ENCODE measurements at places on chromosomes 13 and 19.

DNA sequence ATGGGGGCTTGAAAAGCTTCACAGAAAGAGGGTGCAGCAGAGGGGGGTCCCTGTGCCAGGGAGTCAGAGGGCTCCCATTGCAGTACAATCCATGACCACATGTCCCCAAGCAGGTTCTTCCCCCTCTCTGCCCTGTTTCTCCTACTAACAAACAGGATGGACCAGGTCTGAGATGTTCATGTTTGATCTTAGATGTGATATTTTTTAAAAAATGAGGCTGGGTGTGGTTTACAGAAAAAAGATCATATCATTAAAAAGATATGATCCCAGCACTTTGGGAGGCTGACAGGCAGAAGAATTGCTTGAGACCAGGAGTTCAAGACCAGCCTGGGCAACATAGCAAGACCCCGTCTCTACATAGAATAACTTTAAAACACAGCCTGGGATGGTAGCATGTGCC lies 9.1 kb downstream of the OR7C2 start:
- DNase-seq, result no peak

DNA sequence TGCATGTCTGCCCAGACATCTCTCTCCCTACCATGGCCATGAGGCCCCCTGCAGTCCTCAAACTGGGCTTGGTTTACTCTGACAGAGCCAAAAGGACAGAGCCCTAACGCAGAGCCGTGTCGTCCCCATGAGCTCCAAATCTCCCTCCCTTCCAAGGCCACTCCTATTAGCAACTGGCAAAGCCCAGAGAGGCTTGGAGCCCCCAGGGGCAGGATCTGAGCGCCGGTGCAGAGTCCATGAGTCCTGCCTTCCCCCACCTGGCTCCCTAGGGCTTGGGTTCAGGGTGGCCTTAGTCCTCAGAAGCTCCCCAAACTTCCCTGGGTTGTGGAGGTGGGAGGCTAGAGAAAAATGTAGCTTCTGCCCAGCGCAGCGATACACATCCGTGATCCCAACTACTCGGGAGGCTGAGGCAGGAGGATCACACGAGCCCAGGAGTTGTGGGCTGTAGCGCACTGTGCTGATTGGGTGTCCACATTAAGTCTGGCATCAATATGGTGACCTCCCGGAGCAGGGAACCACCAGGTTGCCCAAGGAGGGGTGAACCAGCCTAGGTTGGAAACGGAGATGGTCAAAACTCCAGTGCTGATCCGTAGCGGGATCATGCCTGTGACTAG lies 7.4 kb upstream of the PGPEP1 start:
- DNase-seq, result no peak

DNA sequence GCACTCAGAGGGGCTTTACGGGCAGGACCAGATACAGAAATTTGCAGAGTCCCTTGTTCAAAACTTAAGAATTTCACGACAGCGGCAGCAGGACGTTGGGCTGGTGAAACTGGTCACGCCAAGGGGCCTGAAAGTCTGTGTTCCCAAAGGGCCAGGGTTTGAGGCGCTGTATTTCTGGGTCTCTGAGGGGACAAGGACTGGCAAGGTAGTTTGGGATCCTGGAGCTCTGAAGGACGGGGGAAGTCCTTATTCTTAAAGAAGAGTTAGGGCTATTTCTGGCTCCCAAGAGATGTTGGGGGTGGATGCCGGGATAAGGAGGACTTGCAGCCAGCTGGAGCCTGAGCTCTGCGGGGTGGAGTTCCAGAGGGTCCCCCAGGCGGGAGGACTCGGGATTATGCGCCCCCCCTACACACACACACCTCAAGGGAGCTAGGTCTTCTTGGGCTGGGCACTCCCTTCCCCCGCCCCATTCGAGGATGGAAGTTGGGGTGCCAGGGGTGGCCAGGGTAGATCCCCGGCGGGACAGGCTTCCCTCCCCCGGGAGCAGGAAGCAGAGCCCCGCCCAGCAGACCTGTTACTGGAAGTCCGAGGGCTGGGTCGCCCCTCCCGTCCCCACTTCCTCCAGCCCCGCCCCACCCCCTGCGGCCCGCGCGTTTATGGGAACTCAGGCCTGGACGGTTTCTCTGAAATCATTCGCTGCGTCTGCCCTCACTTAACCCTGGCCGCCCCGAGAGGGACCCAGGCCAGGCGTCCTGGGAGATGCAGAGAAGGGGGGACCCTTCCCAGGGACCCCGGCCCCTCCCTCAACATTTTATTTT lies 5.6 kb downstream of the BCL3 start:
- DNase-seq, result peak; percentile 98

- DNase-seq, result peak; percentile 19
Observed at GRCh38 chr19:10339380-10339960, at the start of gene ICAM3. Gene ICAM3 (minus strand): TSS chr19:10339624. CDS start chr19:10339614, 10 bp downstream.

GRCh38 chr19:11067356-11068113 lies 21.7 kb upstream of the LDLR start:
- no peak for DNase-seq

- DNase-seq, result no peak
Observed at GRCh38 chr13:90872491-90873025, 474.9 kb upstream of the MIR17HG start.

DNA sequence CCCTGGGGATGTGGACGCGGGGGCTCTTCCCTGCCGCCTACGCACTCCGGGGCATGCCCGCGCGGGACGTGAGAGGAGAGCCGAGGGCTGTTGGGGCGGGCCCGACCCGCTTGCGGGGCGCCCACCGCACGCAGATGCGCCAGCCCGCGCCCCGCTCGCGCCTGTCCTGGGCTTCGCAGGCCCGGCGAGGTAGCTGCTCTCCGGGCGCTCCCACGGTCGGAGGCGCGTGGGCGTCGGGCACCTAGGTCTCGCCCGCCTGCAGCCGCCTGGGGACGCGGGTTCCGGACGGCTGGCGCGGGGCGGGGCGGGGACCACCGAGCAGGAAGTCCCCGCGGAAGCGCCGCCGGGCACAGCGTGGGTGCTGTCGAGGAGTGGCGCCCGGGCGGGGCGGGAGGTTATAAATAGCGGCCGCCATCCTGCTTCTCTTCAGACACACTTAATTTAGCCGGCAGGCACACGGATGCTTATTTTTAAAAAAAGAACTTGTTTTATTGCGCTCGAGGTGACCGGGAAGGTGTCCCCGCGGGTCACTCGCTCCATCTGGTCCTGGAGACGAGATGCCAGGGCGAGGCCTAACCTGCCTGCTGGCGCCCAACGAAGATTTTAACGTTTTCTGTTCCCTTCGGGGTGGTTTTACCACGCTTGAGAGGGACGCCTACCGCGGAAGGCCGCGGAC lies 561 bp upstream of the GJA3 start:
- peak; percentile 46 for DNase-seq

DNA sequence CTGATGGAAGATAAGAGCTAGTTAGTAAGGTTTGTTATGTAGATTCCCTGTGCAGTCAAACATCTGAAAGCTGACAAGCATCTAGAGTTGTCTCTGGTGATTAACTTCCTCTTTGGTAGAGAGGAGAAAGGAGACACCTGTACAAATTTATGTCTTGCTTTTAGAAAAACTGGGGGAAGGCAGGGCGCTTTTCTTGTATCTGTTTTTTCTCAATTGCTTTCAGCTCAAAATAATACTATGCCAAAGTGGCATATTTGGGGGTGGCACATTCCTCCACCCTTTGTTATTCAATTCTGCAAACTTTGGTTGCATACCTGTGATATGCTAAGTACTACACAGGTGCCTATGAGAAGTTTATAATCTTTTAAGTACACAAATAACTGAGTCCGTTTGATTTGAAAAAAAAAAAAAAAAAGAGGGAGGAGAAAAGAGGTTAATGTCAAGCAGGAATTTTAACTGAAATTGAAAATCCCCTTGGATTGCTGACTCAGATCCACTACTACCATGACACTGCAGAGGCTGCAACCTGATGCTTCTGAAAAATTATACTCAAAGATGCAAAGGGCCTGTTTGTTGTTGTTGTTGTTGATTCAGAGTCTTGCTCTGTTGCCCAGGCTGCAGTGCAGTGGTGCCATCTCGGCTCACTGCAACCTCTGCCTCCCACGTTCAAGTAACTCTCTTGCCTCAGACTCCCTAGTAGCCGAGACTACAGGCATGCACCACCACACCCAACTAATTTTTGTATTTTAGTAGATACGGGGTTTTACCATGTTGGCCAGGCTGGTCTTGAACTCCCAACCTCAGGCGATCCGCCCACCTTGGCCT lies 164.8 kb upstream of the NBEA start:
- DNase-seq, result no peak

DNA sequence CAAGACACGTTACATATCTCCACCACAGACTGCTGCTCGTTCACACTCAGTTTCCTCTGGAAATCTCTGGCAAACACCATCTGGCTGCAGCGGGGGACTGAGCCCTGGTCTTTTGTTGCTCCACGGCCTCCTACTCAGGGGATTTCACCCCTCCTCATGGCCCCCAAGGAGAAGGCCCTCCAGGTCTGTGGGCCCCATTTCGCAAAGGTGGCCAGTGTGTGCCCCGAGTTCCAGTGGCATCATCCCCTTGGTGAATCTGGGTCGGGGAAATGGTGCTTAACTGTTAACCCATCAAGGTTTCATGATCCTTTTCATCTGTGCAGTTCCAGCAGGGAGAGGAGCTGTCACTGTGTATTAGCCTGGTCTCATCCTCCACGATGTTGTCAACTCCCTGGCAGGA lies 235.4 kb upstream of the MAB21L1 start:
- DNase-seq, result no peak

DNA sequence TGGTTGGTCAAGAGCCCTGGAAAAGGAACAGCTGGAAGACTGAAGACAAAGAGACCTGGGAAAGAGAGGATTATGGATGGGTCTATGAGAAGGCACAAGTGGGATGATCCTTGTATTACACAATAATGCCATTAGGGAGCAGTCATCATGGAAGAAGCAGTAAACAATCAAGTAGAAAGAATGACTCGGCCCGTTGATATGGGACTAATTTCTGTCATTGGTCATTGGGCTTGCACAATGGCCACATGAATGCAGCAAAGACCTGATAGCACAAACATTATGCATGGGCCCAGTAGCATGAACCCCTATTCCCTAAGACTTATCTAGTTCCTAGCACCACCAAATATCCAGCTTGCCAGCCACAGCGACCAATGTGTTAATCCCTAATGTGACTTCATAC lies 390.3 kb upstream of the ZNF507 start:
- DNase-seq, result no peak

DNA sequence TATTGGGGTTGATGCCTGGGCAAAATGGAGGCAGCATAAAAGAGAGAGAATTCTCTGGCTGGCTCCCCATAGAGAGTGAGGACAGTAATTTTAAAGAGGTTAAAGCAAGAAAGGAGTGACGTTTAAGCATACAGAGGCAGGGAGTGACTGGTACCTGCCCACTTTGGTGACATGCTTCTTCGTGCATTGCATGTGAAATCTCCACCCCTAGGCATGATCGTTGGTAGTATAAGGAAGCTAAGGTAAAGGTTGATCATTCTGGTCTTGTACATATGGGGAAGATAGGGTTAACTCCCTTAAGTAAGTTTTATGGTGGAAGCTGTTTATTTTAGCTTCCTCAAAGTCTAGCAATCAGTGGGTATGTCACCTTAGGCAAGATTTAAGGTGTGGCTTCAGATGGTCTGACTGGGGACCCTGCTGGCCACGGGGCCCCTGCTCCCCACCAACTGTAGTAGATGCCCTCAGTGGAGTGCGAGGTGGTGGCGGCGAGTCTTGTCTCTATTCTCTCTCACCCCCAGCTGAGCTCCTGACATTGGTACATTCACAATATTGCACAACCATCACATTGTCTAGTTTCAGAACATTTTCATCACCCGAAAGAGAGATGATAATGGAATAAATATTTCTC lies 797.5 kb upstream of the SPRY2 start:
- DNase-seq, result no peak

DNA sequence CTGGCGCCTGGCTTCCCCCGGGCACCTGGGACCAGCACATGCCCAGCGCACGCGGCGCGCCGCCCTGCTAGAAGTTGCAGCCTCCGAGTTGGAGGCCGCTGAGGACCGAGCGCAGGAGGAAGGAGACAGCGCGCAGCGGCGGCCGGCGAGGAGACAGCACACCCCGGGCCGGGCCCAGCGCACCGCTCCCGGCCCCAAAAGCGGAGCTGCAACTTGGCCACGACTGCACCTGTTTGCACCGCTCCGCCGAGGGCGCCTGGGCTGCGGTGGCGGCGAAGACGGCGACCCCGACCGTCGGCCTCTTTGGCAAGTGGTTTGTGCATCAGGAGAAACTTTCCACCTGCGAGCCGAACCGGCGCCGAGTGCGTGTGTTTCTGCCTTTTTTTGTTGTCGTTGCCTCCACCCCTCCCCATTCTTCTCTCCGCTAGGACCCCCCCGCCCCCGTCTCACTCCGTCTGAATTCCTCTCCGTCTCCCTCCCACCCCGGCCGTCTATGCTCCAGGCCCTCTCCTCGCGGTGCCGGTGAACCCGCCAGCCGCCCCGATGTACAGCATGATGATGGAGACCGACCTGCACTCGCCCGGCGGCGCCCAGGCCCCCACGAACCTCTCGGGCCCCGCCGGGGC lies at the start of gene SOX1:
Gene SOX1, plus strand, starts transcription at position 34 of the 626 bp plus-strand sequence. Its CDS starts 510 bp downstream, at position 544.
- DNase-seq, result no peak

DNA sequence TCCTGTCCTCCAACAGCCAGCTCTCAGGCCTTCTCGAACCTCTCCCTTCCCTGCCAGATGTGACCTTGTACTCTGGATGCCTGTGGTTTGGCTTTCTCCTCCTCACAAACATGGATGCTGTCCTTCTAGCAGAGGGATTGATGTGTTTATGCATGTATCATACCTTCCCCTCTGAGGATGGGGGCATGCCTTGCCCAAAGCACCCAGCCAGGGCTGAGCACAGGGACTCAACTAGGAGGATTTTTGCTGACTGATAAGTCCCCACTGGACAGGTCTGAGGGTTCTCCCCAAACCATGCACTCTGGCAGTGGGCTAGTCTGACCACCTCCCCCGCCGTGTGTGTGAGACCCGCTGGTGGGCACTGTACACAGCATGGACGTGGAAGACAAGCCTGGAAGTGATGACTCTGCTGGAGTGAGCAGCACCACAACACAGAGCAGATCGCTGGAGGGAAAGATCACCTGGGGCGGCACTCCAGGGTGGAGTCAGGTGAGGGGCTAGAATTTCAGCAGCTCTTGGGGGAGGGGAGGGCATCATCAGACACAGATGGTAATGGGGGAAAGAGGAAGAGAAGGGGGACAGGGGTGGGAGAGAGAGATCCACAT lies 360.3 kb upstream of the ZNF507 start:
- DNase-seq, result no peak

GRCh38 chr13:30103161-30103840 lies 204.1 kb downstream of the KATNAL1 start:
- no peak for DNase-seq

DNA sequence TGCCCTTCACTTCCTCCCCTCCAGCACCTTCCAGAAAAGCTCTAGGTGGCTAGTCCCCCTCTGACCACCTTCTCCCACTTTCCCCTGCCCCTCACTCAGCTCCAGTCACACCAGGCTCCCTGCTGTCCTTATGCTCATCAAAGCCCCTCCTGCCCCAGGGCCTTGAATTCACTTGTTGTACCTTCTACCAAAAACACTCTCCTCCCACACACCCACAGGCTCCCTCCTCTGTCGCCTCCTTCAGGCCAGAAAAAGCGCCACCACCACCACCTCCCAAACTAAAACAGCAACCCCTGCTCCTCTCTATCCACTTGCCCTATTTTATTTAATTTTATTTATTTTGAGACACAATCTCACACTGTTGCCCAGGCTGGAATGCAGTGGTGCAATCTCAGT lies 4.8 kb upstream of the CEACAM16 start:
- peak; percentile 35 for DNase-seq

GRCh38 chr19:35996777-35997176 lies 1.8 kb downstream of the SDHAF1 start:
- DNase-seq, result no peak

Data from suppressor macrophage treated with lipopolysaccharide for 4 hours (primary cell).